PC-9 (cell line): ENCODE measurements at places on chromosomes 1 and 21. TPM values are rescaled to one million over a fixed set of nuclear protein-coding genes. Genes with fewer than 3 reads are reported as not detected.

KIF14 gene
- 22.8 and 30.0 TPM in 2 replicates for total RNA-seq

CC2D1B gene
- 33.4 and 38.8 TPM in 2 replicates for total RNA-seq

DNA sequence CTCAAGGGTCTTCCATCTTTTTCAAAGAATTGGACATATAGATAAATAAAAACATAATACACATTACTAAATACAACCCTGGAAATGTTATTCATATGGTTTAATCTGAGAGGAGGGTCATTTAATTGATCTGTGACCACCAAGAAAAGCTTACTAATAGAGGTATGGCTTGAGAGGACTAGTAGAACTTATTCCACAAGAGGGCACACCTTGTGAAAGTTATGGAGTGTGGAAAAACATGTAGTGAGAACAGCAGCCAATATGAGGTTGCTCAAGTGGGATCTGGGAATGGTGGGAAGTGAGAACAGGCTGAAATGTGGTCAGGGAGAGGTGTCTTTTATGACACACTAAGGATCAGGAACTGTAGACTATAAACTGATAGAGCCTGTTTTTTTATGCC, 973.5 kb upstream of the B3GALT2 start:
- no peaks in the 10 kb centered on the region for H3K4me1 ChIP-seq
- no peak overlapping the region for H3K27ac ChIP-seq
- no peaks in the 10 kb centered on the region for H3K27me3 ChIP-seq
- no peaks in the 10 kb centered on the region for H3K36me3 ChIP-seq
- H3K4me3 ChIP-seq, result no peak overlapping the region

- H3K27ac ChIP-seq, result no peak overlapping the region
- no peak overlapping the region for H3K4me3 ChIP-seq
- no peaks in the 10 kb centered on the region for H3K27me3 ChIP-seq
- H3K36me3 ChIP-seq, result no peaks in the 10 kb centered on the region
These were observed 25.6 kb downstream of the RAB4A start for GRCh38 chr1:229296541-229296941.

- peaks cover 82% of the 10 kb centered on the region for H3K4me1 ChIP-seq
- H3K27me3 ChIP-seq, result no peaks in the 10 kb centered on the region
- peak overlapping the region; percentile 86 for H3K4me3 ChIP-seq
- no peak for DNase-seq
- H3K27ac ChIP-seq, result peak overlapping the region; percentile 95
These were observed 3.2 kb downstream of the PTP4A2 start for GRCh38 chr1:31934706-31935629.

DNA sequence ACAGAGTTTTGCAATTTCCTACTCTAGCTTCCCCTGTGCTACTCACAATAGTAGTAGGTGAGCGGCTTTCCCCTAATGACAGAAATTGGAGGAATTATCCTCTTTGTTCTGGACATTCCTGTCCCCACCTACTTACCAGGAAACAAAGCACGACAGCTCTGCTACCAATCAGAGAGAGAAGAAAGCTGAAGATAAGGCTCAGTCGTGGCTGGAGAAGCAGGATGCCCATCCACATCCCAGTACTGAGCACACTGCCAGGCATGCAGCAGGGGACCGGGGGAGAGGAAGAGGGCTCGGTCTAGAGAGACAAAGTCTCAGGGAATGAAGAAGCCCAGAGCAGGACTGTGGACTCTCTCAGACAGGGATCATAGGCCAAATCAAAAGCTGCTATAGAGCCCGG, 134.1 kb upstream of the KRTAP19-8 start:
- H3K27ac ChIP-seq, result no peak overlapping the region
- H3K36me3 ChIP-seq, result no peaks in the 10 kb centered on the region
- H3K4me1 ChIP-seq, result no peaks in the 10 kb centered on the region
- H3K4me3 ChIP-seq, result no peak overlapping the region
- H3K27me3 ChIP-seq, result no peaks in the 10 kb centered on the region

GRCh38 chr1:117795190-117795589, 134.2 kb downstream of the GDAP2 start:
- no peaks in the 10 kb centered on the region for H3K36me3 ChIP-seq
- no peak overlapping the region for H3K4me3 ChIP-seq
- H3K4me1 ChIP-seq, result peaks cover 11% of the 10 kb centered on the region
- DNase-seq, result peak; percentile 72
- no peak overlapping the region for H3K27ac ChIP-seq

GRCh38 chr1:221837896-221838295, 96.0 kb upstream of the DUSP10 start:
- no peak overlapping the region for H3K4me3 ChIP-seq
- DNase-seq, result no peak
- no peak overlapping the region for H3K27ac ChIP-seq
- no peaks in the 10 kb centered on the region for H3K27me3 ChIP-seq
- no peaks in the 10 kb centered on the region for H3K36me3 ChIP-seq

FCN3 gene
- total RNA-seq, result not detected in 2 replicates

OLFML3 gene
- 0.45 and 0.52 TPM in 2 replicates for total RNA-seq

DNA sequence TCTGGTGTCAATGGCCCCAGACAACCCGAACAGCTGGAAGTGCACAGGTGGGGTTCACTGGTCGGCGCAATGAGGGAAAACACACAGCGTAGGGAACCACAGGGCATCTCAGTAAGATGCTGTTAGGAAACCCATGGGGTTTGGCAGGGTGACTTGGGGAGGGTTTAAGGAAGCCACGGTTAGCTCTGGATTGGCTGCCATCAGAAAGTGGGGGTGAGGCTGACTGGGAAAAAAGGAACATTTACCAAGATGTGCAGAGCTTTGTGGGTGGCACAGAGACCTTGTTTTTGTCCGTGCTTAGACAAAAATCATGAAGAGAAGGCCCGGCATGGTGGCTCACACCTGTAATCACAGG, 11.0 kb downstream of the ALDH4A1 start:
- H3K4me1 ChIP-seq, result no peaks in the 10 kb centered on the region
- no peak overlapping the region for H3K27ac ChIP-seq
